ENCODE measurements at places on chromosomes 2 and 18. TPM values are rescaled to one million over a fixed set of nuclear protein-coding genes. Genes with fewer than 3 reads are reported as not detected.

DNA sequence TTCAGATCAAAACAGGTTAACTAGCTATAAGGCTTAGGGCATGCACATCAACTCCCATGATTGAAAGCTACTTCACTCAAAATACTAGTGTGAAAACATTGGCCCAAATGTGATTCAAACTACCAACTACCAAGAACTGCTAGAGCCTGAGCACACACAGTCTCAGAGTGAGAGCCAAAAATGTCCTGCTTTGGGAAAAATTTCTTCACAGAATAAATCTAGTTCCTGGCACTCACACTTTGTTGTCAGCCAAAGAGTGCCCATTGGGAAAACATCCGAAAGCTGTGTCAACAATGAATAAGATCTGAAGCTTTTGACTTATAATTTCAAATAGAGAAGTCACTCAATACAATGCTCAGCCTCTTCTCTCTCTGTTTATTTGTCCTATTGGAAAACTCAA lies 182.7 kb downstream of the LRATD1 start:
- no peak for DNase-seq

DNA sequence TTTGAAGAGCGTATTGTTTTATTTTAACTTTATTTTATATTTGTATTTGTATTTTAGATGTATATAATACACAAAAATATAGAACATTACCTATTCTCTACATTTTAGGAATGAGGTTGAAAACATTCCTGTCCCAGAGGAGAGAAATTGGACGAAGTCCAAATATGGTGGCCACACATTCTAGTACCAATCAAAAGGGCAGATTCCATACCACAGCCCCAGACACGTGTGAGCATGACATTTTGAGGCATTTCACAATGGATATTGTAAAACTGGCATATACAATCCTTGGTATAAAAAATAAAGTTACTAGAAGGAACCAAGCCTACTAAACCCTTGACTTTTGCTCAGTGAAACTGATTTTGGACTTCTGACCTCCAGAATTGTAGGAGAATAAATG lies 50.6 kb downstream of the C2orf76 start:
- DNase-seq = no peak

Gene CRACDL
- total RNA-seq = not detected

DNA sequence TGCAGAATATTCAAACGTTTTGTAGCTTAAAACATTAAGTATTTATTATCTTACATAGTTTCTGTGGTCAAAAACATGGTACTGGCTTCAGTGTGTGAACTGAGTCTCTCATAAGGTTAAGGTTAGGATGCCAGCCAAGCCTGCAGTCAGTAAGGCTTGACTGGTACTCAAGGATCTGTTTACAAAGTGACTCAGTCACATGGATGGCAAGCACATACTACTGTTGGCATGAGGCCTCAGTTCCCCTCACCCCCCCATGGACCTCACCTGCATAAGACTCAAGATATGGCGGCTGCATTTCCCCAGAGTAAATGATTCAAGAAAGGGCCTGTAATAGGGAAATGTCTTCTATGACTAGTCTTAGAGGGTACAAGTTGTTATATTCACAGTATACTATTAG lies 1167.5 kb downstream of the DPP10 start:
- DNase-seq = no peak

Gene RBBP8
- 16.8 TPM for total RNA-seq
